Panc1 (cell line): ENCODE measurements at places on chromosomes 16 and 17. TPM values are rescaled to one million over a fixed set of nuclear protein-coding genes. Genes with fewer than 3 reads are reported as not detected.

The TPSAB1 gene
- total RNA-seq, result not detected

The GRIN2C gene
- 0.10 TPM for total RNA-seq

The WNT3 gene
- total RNA-seq, result 3.4 TPM

The ARHGDIG gene
- total RNA-seq, result 2.4 TPM

The MT1H gene
- not detected for total RNA-seq

The KCNJ12 gene
- total RNA-seq, result 2.7 TPM

The BIRC5 gene
- 119 TPM for total RNA-seq

The ASIC2 gene
- total RNA-seq, result 4.1 TPM

GRCh38 chr16:80791411-80791810 lies 13.0 kb downstream of the CDYL2 start:
- no peak for DNase-seq

DNA sequence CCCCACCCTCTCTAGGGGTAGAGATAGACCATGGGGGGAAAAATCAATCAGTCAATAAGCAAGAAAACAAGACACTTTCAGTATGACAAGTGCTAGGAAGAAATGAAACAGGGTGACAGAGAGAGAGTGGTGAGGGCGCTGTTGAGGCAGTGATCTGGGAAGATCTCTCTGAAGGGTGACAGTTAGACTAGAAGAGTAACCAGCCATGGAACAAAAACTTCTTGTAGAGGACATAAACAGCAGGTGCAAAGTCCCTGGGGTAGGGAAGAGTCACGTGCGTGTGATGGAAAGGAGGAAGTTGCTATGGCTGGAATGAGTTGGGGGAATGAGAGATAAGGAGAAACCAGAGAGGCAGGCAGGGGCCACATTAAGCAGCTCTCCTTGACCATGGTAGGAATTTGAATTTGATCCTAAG lies 16.8 kb upstream of the EMP2 start:
- DNase-seq, result no peak

- DNase-seq, result no peak
These were observed 52.5 kb downstream of the TEKT5 start for GRCh38 chr16:10641953-10642949.

- no peak for DNase-seq
These were observed 13.7 kb upstream of the LGALS3BP start for GRCh38 chr17:78993241-78993956.

GRCh38 chr17:75262112-75262606 lies 480 bp downstream of the MRPS7 start:
- DNase-seq, result no peak

DNA sequence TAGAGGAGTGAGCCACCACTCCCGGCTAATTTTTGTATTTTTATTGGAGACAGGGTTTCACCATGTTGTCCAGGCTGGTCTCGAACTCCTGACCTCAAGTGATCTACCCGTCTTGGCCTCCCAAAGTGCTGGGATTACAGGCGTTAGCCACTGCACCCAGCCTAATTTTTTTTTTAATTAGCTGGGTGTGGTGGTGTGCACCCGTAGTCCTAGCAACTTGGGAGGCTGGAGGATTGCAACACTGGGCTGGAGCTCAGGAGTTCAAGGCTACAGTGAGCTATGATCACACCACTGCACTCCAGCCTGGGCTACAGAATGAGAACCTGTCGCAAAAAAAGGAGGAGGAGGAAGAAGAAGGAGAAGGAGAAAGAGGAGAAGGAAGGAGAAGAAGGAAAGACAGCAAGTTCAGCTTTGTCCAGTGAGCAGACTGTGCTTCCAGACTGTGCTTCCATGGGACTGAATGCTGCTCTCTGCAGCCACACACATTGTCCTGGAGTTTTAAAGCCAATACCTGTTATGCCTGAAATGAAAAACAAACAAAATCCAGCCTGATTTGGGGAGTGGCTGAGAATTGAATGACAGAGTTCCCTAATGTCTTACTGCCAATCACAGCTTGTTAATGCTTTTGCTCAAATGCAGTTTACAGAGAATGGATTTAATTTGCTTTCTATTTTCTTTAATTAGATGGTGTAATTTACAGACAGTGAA lies 2.8 kb upstream of the TNFRSF13B start:
- no peak for DNase-seq

DNA sequence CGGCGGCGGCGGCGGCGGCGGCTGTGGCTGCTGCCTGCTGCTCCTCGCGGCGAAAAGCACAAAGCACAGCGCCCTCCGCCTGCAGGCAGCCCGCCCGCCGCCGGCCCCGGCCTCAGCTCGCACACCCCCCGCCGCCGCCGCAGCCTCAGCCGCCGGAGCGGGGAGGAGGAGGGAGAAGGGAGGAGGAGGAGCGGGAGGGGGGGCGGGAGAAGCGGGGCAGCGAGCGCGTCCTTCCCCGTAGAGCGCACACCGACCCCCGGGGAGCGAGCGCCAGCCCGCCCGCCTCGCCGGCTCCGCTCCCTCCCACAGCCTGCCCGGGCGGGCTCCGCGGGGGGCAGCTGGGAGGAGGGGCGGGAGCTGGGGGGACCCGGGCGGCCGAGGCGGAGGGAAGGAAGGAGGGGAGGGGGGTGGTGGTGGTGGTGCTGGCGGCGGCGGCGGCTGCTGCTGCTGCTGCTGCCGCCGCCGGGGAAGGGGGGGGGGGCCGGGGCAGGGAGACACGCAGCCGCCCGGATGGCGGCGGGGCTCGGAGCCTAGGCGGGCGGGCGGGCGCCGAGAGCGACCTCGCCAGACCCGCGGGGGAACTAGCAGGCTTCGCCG lies at the start of gene UBTF:
Gene UBTF, minus strand, starts transcription at position 60 of the 597 bp plus-strand sequence. CDS start 1,446 bp downstream, outside the sequence.
- DNase-seq, result no peak

DNA sequence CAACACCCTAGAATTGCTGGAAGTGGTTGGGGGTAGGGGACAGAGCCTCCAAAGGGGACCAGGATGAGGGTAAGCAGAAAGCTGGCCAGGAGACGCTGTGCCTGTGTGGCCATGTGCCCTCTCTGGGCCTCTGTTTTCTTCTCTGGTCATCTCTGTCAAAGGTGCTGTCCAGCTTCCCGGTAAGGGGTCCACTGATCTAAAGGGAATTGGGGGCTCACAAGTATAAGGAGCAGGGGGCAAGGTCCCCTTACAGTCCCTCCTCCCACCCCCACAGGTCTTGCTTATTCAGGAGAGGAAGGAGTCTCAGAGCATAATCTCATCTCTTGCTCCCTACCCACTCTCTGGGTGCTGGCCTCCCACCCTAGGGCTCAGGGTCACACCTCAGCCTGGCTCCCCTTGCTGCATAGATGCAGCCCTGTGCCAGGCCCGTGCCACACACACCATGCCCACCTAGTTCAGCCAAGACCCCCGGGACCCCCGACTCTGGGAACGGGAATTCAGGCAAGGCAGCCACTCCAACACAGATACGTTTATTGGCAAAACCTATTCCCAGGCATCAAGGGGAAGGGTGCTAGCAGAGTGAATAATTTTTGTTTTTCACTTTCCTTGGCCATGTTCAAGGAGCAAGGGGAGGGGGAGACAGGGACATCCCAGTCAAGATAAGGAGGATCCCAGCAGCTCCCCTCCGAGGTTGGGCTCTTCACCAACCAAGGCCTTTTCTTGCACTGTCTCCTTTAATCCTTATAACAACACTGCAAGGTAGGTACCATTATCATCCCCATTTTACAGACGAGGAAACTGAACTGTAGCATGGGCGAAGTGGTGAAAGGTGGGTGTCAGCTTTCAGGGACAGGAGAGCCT lies 19.8 kb downstream of the SLC4A1 start:
- DNase-seq, result no peak

DNA sequence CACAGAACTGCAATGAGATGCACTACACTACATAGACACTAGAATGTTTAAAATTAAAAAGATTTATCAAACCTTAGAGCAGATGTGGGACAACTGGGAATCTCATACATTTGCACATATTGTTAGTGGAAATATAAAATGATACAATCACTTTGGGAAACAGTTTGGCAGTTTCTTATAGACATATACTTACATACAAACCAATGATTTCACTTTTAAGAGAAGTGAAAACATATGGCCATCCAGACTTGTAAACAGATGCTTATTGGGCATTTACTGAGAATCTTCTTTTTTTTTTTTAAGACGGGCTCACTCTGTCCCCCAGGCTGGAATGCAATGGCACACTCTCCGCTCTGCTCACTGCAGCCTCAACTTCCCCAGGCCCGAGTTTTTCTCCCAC lies 50.1 kb downstream of the AXIN2 start:
- no peak for DNase-seq
